ENCODE measurements at places on chromosomes 5 and 9. TPM values are rescaled to one million over a fixed set of nuclear protein-coding genes. Genes with fewer than 3 reads are reported as not detected.

PCDHAC2 gene
- 2.6 TPM for total RNA-seq

SLC34A1 gene
- not detected for total RNA-seq

PRSS3 gene
- 0.33 TPM for total RNA-seq

ANXA2R gene
- 5.4 TPM for total RNA-seq

PITX1 gene
- 0.15 TPM for total RNA-seq

LCP2 gene
- total RNA-seq = 41.4 TPM

TIFAB gene
- not detected for total RNA-seq

OR1Q1 gene
- not detected for total RNA-seq

WWC1 gene
- 0.96 TPM for total RNA-seq

PCDHB9 gene
- 2.2 TPM for total RNA-seq

ADRB2 gene
- 9.5 TPM for total RNA-seq

CDH9 gene
- not detected for total RNA-seq

TPPP gene
- total RNA-seq = 2.9 TPM

EXOSC2 gene
- 32.2 TPM for total RNA-seq

IFNK gene
- not detected for total RNA-seq

ZNF462 gene
- 9.0 TPM for total RNA-seq

PCDHA1 gene
- total RNA-seq = not detected

PTBP3 gene
- 30.6 TPM for total RNA-seq

PPP2CA gene
- total RNA-seq = 121 TPM
